Daoy (cell line): ENCODE measurements at places on chromosomes 12 and 14. TPM values are rescaled to one million over a fixed set of nuclear protein-coding genes. Genes with fewer than 3 reads are reported as not detected.

MAGOHB gene
- 22.8 and 32.1 TPM in 2 replicates for total RNA-seq

- DNase-seq, result no peak
Measured at GRCh38 chr12:62363506-62363905, 103.1 kb upstream of the MON2 start.

GRCh38 chr14:104864267-104865080 is 594 bp upstream of the CEP170B start:
- peak; percentile 34 for DNase-seq

RFLNA gene
- total RNA-seq, result 63.9 and 65.9 TPM in 2 replicates

MUCL1 gene
- not detected in 2 replicates for total RNA-seq

GRCh38 chr12:106581543-106582248 is 1.1 kb upstream of the RFX4 start:
- peak; percentile 33 for DNase-seq

GRCh38 chr14:92207012-92207927 is 85.5 kb downstream of the CPSF2 start:
- DNase-seq, result no peak

DNA sequence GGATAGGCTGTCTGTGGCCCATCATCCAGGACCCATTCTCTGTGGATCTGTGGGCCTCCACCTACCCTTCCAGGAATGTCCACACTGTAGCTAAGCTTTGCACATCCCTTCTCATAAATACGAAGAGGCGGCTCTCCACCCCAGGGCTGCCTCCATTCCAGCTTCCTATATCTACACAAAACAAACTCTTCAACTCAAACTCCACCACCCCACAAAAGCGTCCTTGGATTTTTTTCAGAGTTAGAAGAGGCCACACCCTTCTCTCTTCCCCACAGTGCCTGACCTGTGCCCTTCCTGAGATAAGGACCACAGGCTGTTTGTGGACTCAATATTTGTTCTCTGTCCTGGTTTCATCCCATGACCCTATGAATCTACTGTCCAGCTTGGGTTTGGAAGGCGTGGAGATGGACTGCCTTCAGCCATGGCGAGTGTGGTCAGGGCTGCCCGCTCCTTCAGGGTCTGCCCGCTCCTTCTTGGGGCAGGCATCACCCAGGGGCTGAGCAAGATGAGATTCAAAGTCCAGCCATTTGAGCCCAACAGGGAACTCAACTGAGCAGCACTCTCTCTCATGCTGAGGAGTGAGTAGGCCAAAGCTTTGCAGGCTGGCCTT is 13.0 kb upstream of the SERPINA12 start:
- DNase-seq, result no peak

GRCh38 chr14:75247286-75247922 is 31.2 kb upstream of the FOS start:
- DNase-seq, result no peak

DNA sequence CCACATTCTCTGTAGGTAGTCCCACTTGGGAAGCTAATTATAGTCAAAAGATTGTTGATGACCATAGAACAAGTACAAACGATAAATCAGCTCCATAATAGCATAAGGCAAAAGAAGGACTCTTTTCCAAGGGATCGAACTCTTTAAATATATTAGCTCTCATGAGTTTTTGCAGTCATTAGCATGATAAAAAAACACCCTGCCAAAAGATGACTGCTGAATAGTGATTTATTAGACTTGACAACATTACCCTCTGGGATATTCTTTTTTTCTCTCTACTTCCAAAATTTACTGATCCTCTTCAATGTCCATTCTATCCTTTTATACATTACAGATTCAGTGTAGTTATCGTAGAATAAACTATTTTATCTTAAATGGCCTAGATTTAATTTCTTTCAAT is 14.2 kb downstream of the EPYC start:
- DNase-seq, result no peak

DNA sequence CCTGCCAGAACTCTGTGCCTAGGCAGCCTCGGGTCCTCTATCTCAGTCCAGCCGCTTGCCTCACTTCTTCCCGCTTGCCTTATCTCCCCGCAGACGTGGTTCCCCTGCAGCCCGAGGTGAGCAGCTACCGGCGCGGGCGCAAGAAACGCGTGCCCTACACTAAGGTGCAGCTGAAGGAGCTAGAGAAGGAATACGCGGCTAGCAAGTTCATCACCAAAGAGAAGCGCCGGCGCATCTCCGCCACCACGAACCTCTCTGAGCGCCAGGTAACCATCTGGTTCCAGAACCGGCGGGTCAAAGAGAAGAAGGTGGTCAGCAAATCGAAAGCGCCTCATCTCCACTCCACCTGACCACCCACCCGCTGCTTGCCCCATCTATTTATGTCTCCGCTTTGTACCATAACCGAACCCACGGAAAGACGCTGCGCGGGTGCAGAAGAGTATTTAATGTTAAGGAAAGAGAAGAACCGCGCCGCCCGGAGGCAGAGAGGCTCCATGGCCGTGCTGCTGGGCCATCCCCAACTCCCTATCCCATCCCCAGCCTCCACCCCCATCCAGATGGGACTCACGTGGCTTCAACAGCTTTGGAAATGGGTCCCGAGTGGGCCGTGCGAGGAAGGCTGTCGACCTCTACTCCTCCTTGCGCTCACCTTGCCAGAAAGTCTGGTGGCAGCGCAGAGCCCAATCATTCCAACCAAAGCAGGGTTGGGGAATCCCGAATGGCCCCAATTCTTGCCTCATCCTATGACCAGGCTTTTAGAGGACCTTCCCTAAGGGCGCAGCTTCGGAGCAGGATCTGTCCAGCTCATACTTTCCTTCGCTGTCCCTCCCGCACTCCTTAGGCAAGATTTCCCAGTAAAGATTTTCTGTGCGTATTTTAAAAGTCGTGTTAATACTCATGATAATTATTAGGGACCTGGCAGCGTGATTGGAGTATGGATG is 6.5 kb downstream of the HOXC13 start:
- DNase-seq, result no peak

CCDC177 gene
- total RNA-seq, result not detected in 2 replicates

GRCh38 chr12:21330682-21331253 is 3.9 kb downstream of the SLCO1A2 start:
- DNase-seq, result no peak

DNA sequence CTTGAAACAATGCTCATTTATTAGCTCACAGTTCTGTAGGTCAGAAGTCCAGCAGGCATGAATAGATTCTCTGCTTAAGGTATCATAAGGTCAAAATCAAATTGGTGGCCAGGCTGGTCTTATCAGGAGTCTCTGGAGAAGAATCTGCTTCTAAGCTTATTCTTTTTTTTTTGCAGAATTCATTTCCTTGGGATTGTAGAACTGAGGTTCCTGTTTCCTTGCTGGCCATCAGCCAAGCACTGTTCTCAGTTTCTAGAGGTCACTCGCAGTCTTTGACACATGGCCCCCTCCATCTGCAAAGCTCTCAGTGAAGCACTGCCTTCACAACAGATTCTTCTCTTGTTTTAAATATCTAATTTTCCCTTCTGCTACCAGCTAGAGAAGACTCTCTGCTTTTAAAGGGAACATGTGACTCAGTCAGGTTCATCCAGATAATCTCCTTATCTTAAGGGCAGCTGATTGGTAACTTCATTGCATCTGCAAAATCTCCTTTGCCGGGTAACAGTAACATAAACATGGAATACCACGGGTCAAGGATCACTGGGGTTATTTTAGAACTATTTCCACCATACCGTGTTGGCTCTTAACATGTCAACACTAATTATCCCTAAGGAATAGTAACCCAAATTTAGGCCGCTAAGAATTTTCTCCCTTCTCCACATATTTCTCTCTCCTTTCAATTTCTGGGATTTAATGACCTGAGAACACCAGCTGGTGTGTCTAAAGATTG is 25.3 kb downstream of the RHOJ start:
- no peak for DNase-seq

RTN1 gene
- 2.4 and 5.3 TPM in 2 replicates for total RNA-seq

PCED1B gene
- total RNA-seq, result 3.8 and 4.7 TPM in 2 replicates

PIWIL1 gene
- total RNA-seq, result 0.68 and 1.8 TPM in 2 replicates

- DNase-seq, result no peak
Measured at GRCh38 chr14:28303248-28303647, 463.3 kb upstream of the FOXG1 start.

DNA sequence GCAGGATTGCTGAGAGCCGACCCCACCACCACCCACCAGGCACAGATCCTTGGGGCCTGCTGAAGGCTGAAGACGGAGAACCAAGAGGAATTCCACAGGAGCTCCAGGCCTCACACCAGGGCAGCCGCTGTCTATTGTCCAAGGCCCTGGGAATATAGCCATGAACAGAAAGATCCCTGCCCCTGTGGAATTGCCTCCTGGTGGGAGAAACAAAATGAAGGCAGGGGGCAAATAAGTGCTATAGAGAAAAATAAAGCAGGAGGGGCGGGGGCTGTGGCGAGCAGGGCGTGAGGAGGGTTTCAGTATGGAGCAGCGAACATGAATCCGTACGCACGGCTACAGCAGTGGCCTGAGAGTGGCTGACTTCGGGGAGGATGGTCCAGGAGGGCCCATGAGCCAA is 96.1 kb downstream of the EML1 start:
- DNase-seq, result no peak

PAH gene
- total RNA-seq, result not detected in 2 replicates

DNA sequence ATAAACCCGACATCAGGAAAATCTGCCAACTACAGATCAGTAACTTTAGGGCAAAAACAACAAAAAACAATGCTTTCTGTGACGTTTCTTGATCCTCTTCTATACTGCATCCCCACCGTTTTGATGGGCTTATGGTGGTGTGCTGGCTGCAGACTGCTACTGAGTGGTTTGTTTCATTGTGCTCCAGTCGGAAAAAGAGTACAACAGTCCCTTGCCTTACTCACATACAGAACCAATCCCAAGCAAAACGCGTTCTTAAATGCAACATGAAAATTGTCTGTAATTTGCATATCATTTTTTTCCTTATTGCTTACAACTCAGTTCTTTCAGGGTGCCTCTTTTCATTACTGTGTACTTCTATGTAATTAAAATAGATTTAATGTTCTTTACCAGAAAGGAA is 2.3 kb downstream of the ETV6 start:
- DNase-seq, result no peak

- DNase-seq, result peak; percentile 13
Measured at GRCh38 chr12:97283297-97283696, 179.3 kb upstream of the RMST start.

IL31 gene
- not detected in 2 replicates for total RNA-seq

TSPAN11 gene
- 0.15 TPM in 1 of 2 replicates, not detected in the other for total RNA-seq

TBX3 gene
- 13.7 and 15.3 TPM in 2 replicates for total RNA-seq

- DNase-seq, result no peak
Measured at GRCh38 chr14:101064718-101065117, 161.2 kb upstream of the RTL1 start.

DNA sequence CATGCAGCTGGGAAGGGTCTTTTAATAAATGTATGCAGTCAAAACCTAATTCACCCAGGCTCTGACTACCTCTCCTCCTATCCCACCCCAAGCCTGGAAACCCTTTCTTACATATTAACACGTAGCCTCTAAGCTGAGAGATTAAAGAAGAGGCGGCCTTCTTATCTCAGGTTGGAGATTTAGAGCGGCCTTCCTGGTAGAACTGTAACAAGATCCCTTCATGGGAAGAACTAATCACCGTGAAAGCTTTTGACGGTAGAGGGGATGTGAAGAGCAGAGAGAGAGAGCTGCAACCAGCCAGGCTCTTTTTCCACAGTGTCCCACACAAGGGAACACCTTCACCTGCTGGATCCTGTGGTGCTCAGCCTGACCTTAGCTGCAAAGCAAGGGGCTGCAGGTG is 367.4 kb downstream of the MED13L start:
- no peak for DNase-seq

RDH5 gene
- total RNA-seq, result 2.2 and 4.5 TPM in 2 replicates

DNA sequence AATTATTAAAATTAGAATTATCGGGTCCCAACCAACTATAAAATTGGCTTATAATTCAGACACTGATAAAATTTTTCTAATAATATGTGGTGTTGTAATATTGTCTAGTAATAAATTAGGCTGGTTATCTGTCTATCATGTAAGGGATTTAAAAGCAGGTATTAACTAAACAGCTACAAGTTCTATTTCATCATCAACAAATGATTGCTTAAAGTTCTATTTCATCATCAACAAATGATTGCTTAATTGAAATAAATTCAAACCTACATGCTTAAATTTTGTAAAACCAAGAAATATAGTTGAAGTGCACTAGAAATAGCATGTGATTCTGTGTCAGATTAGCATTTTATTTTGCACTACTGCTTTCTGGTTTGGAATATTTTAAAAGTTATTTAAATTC is 34.1 kb downstream of the SLCO1A2 start:
- DNase-seq, result no peak

DNA sequence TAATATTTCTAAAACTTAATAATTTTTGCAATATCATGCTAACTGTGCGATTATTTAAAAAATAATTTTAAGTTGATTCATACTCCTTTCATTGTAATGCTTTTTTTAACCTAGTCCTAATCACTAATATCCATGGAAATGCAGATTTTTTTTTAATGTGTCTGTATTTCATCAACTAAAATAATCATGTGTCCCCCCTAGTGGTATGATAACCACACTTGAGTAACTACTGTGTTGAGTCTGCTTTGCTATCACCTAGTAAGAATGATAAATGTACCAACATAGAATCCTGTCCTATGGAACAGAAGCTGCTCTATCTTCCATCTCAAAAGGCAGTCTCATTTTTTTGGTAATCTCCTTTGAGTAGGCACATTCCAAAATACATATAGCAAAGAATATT is 19.1 kb upstream of the SYNE2 start:
- no peak for DNase-seq

MMP14 gene
- 158 and 176 TPM in 2 replicates for total RNA-seq

- DNase-seq, result no peak
Measured at GRCh38 chr12:116855744-116856470, 25.3 kb downstream of the HRK start.

GRCh38 chr12:52442600-52443061 is 8.5 kb upstream of the KRT75 start:
- peak; percentile 98 for DNase-seq

- no peak for DNase-seq
Measured at GRCh38 chr12:16324272-16324671, 23.2 kb upstream of the MGST1 start.

TIMELESS gene
- total RNA-seq, result 10.4 and 14.1 TPM in 2 replicates

SLC4A8 gene
- 2.3 and 16.6 TPM in 2 replicates for total RNA-seq

DNA sequence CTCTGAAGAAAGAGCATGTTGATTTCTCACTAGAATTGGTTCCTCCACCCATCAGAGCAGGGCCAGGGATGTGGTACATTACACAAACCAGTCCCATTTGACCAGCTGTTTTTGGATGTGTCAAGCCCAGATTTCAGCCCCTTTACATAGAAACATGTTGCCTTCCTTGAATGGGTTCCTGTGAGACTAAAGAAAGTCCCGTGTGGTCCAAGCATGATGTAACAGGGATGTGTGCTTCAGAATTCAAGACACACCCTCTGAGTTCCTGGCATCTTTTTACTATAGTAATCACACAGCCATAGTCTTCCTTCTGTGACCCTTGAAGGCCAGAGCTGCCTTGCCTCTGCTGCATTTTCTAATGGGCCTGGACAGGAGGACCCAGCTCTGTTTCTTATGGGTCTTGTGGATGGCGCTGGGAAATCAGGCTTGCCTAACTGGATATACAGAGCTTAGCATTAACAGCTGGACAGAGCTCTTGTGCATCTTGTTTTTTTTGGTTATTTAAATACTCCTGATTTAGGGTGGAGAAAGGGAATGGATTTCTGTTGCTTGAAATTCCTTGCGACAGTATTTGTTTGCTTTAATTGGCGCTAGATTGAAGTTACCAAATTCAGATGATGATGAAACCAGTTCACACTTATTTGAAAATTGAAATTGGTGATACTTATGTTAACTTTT is 341.0 kb downstream of the ZFP36L1 start:
- DNase-seq, result no peak

- no peak for DNase-seq
Measured at GRCh38 chr12:6450091-6450868, 1.6 kb upstream of the TAPBPL start.

GRCh38 chr14:41490323-41490722 is 116.4 kb upstream of the LRFN5 start:
- no peak for DNase-seq

PRH2 gene
- total RNA-seq, result not detected in 2 replicates
